ENCODE measurements at places on chromosomes 11 and 22. TPM values are rescaled to one million over a fixed set of nuclear protein-coding genes. Genes with fewer than 3 reads are reported as not detected.

SESN3 gene
- 19.5 TPM for total RNA-seq

DLAT gene
- 77.7 TPM for total RNA-seq

DNA sequence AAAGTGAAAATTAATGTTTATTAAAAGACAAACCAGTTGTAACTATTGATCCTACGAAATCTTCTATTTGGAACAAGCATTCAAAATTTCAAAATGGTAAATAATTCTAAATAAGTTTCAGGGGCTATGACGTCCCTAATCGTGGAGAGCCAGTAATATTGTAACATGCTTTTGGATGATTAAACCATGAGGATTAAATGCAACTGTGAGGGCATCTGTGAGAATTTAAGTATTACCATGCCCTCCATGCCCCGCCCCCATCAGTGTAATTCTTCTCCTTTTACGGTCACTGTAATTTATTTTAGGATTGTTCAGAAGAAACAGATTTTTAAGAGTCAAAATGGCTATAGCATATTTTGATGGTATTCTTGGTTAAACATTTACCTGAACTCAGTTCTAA, 133.2 kb downstream of the APOL5 start:
- DNase-seq = no peak

GRCh38 chr11:83007909-83008580, 63.7 kb downstream of the RAB30 start:
- no peak for DNase-seq

GRCh38 chr22:22588485-22589164, 29.6 kb upstream of the PRAME start:
- no peak for DNase-seq

DNA sequence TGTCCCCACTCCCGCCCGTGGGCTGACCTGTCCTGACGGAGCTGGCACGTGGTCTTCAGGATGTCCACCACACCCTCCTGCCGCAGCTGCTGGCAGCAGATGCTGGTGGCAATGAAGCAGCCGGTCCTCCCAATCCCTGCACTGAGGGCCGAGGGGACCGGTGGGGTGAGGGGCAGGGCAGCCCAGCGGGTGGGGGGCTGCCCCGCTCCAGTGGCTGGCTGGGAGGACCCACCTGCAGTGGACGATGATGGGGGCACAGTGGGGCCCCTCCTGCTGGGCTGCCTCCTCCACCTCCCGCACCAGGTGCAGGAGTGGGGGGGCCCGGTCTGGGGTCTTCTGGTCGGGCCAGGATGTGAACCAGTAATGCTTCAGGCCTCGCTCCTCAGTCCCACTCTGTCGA, 3.4 kb upstream of the IGSF22 start:
- no peak for DNase-seq

GRCh38 chr11:60116996-60117790, 28.7 kb downstream of the MS4A2 start:
- no peak for DNase-seq

Data from mesenteric fat pad (tissue), 1 donor.